Panc1 (cell line): ENCODE measurements at places on chromosomes 1 and 21.

DNA sequence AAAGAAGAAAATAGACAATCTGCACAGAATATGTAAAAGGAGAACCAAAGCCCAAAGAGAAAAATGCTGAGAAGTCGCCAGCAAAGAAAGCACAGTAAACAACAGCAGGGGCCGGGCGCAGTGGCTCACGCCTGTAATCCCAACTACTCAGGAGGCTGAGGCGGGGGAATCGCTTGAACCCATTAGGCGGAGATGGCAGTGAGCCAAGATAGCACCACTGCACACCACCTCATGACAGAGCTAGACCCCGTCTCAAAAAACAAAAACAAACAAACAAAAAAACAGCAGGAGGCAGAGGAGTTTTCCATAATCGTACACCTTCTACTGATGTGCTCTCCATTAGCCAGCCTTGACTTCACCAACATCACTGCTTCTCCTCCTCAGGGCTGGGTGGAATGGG is 153.2 kb downstream of the LYPLAL1 start:
- DNase-seq = no peak

GRCh38 chr1:6743189-6744101 is 41.8 kb upstream of the CAMTA1 start:
- DNase-seq = no peak

- no peak for DNase-seq
Measured at GRCh38 chr1:99669821-99670220, 23.9 kb downstream of the PALMD start.

DNA sequence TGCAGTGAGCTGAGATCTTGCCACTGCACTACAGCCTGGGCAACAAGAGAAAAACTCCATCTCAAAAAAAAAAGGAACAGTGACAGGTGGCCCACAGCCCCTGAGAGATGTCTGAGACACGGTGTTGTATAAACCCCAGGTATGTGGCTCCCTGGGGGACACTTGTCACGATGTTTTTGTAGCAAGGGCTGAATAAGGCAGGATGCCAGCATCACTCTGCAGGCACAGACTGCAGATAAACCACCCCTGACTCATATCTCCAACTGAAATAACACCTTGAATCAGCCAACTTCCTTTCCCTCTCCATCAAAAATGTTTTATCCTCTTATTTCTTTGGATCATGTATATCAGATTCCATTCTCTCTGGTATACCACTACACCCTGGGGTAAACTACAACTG is 52.5 kb downstream of the NMNAT2 start:
- DNase-seq = no peak

GRCh38 chr1:32813941-32814739 is 3.0 kb downstream of the YARS1 start:
- no peak for DNase-seq

GRCh38 chr1:38392861-38393260 is 346.3 kb upstream of the POU3F1 start:
- DNase-seq = no peak

- DNase-seq = no peak
Measured at GRCh38 chr1:160251687-160252526, 10.4 kb downstream of the DCAF8 start.

GRCh38 chr1:41518471-41518870 is 34.0 kb upstream of the EDN2 start:
- no peak for DNase-seq
